ENCODE measurements at places on chromosomes 4 and X.

DNA sequence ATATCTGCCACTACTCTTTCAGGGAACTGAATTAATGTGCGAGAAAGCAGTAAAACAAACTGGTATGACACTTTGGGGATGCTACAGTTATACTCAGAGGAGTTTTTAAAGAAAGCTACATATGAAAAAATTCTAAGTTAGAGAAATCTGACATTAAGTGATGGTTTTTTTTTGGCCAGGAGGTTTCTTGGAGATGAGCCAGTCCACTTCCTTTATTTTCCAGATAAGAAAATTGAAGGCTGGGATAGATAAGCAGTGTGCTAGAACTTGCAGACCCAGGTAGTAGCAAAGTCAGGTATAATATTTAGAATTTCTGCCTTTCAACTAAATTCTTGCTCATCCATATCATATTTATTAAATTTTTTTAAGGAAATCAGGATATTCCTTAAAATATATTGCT lies 106.8 kb downstream of the FAT4 start:
- DNase-seq: no peak

DNA sequence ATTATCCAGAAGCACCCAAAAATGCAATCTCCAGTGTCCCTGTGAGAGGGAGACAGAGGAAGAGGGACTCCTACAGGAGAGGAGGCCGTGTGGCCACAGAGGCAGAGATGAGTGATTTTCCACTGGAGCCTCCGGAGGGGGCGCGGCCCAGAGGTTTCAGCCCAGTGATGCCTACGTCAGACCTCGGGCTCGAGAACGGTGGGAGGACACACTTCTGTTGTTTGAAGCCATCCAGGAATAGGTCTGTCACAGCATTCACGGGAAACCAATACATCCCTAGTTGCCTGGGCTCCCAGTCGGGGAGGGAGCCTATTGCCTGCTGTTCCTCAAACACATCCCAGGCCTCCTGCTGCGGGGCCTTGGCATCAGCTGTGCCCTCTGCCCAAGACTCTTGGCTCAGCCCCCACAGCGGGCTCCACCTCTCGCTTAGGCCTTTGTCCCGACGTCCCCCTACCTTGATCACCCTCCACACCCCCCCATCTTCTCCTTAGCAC lies 39.2 kb upstream of the HMX1 start:
- no peak for DNase-seq

GRCh38 chrX:72086995-72087394 lies 44.7 kb downstream of the RTL5 start:
- DNase-seq: no peak

- peak; percentile 25 for DNase-seq
Observed at GRCh38 chr4:153153339-153153871, 50.8 kb upstream of the TRIM2 start.

- no peak for DNase-seq
Observed at GRCh38 chr4:109945056-109945455, 32.4 kb downstream of the EGF start.

GRCh38 chr4:3305610-3306371 lies 13.0 kb downstream of the RGS12 start:
- DNase-seq: no peak

DNA sequence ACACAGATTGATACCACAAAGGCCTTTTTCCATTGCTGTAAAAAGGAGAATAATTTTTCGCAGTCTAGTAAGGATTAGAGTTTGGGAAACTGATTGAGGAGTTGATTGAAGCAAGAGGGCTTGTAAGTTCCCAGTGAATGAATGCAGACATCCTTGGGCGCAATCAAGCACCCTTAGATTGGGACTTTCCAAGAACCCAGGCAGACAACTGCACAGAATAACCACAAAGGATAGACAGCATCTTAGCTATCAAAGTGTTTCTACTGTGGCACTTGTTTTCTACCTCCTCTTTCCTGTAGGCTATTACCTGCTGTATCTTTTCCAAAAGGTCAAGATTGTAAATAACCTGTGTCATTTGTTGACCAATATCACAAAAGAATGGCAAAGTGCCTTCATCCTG lies 2.6 kb downstream of the COX18 start:
- no peak for DNase-seq
